ENCODE measurements at places on chromosomes 3 and 15. TPM values are rescaled to one million over a fixed set of nuclear protein-coding genes. Genes with fewer than 3 reads are reported as not detected.

DNA sequence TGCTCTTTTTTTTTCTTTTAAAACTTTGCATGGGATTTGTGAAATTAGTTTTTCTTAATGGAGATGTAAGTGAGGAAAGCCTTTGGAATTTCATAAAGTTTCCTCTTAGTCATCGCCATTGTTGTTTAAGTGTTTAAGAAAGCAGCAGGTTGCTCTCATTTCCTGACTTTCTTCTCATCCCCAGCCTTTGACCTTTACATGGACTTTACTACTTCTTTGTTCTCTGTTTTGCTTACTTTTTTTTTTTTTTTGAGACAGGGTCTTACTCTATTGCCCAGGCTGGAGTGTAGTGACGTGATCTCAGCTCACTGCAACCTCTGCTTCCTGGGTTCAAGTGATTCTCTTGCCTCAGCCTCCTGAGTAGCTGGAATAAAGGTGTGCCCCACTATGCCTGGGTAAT lies 38.6 kb downstream of the FBXL2 start:
- no peak for DNase-seq
- H3K36me3 ChIP-seq = peaks cover 3% of the 10 kb centered on the region
- H3K27ac ChIP-seq = no peak overlapping the region
- no peaks in the 10 kb centered on the region for H3K27me3 ChIP-seq
- no peaks in the 10 kb centered on the region for H3K4me1 ChIP-seq
- H3K4me3 ChIP-seq = no peak overlapping the region

The SERINC4 gene
- total RNA-seq = 0.44 TPM

DNA sequence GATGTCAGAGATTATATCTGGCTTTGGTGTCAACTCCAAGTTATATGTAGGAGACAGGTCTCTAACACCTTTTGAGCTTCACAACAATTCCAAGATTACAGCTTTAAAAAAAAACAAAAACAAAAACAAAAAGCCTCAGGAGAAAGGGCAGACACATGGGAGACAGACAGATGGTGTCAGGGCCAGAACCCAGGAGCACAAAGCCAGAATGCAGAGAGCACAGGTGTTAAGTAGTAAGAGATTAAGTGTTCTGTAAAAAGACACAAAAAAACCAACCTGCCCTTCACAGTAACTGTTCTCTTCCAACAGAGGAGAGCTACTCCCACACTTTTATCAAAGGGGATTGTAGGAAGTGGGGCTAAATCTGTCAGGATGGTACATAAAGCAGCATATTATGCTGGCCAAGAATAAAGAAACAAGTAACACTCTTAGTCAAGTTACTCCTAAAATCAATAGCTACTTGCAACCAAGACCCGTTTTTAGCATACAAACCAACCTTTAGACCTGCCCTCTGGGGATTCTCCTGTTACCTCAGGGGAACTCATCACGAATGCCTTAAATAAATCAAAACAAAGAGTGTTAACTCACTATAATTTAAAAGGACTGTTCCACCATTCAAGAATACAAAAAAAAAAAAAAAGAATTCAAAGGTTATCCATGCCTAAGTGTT lies 5.9 kb downstream of the CPEB1 start:
- H3K36me3 ChIP-seq = no peaks in the 10 kb centered on the region
- H3K4me1 ChIP-seq = peaks cover 3% of the 10 kb centered on the region
- H3K4me3 ChIP-seq = no peak overlapping the region
- H3K27me3 ChIP-seq = peaks cover 93% of the 10 kb centered on the region

GRCh38 chr15:78164010-78164409 lies 14.8 kb downstream of the IDH3A start:
- no peaks in the 10 kb centered on the region for H3K27me3 ChIP-seq
- H3K4me3 ChIP-seq = no peak overlapping the region
- no peak for DNase-seq
- no peak overlapping the region for H3K27ac ChIP-seq

The ZNF80 gene
- total RNA-seq = not detected

- no peak overlapping the region for H3K4me3 ChIP-seq
- DNase-seq = no peak
- no peaks in the 10 kb centered on the region for H3K27me3 ChIP-seq
- H3K36me3 ChIP-seq = no peaks in the 10 kb centered on the region
Observed at GRCh38 chr3:30520699-30521098, 85.7 kb upstream of the TGFBR2 start.

DNA sequence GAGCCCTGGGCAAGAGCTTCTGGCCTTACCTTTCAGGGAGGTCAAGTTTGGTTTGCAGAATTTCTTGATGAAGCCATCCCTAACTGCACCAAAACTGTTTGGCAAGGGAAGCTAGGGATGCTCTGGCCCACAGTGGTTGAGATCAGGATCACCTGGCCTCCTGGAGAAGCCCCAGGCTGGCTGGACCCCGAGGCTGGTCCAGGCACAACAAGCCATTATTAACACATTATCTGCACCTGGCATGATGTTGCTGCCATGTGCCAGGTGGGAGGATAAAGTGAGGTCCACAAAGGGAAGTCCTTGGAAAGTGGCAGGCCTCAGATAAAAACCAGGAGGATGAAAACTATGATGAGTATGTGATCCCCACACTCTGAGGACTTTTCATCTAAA lies 35.9 kb upstream of the DUSP7 start:
- H3K4me3 ChIP-seq = no peak overlapping the region
- H3K27me3 ChIP-seq = no peaks in the 10 kb centered on the region
- DNase-seq = no peak
- H3K36me3 ChIP-seq = no peaks in the 10 kb centered on the region

DNA sequence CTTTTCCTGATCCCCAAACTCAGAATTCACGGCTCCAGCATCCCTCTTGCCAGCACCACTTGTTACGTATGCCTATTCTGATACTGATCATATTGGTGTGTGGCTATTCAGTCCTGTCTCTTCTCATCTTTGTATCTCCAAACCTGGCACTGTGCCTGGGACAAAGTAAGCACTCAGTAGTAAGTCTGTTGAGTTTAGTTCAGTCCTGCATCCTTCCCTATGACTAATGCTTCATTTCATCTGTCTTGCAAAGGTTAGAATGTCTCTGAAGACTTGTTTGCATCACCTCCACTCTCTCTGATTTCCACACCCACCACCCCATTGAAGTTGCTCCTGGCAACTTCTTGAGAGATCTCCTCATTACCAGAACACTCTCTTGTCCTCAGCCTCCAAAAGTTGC lies 80.3 kb downstream of the HMG20A start:
- DNase-seq = no peak
- H3K4me1 ChIP-seq = peaks cover 76% of the 10 kb centered on the region
- no peaks in the 10 kb centered on the region for H3K27me3 ChIP-seq
- no peaks in the 10 kb centered on the region for H3K36me3 ChIP-seq
- no peak overlapping the region for H3K4me3 ChIP-seq
- no peak overlapping the region for H3K27ac ChIP-seq

DNA sequence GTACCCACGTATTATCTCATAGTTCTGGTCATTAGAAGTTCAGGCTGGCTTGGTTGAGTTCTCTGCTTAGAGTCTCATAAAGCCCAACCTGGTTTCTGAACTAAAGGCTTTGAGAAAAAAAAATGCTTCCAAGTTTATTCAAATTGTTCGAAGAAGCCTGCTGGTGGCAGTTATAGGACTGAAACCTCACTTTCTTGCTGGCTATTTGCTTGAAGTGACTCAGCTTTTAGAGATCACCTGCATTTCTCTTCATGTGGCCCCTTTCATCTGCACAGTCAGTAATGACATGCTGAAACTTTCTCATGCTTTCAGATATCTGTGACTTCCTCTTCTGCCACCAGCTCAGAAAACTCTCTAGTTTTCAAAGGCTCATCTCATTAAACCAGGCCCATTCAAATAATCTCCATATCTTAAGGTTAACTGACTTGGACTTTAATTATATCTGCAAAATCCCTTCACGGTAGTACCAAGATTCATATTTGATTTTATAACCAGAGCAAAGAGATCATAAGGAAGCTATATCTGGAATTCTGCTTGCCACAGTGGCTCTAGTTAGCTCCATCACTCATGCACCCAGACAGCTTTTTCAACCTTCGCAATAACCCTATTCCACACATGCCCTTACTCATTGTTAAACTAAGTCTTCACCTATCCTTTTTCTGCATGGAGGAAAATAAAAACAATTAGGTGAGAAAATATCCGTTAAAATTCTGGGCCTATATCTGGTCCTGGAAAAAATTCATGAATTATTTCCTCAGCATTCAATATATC lies 433.8 kb upstream of the CBLB start:
- no peak overlapping the region for H3K4me3 ChIP-seq
- no peaks in the 10 kb centered on the region for H3K36me3 ChIP-seq
- H3K27me3 ChIP-seq = no peaks in the 10 kb centered on the region
- no peak for DNase-seq

The TJP1 gene
- 108 TPM for total RNA-seq

All from left ventricle myocardium inferior (tissue), 1 donor.